ENCODE measurements at places on chromosomes 5 and 9. TPM values are rescaled to one million over a fixed set of nuclear protein-coding genes. Genes with fewer than 3 reads are reported as not detected.

Gene MXD3
- total RNA-seq, result 11.0 TPM

Gene PCDHB8
- total RNA-seq, result not detected

Gene DPYSL3
- total RNA-seq, result 45.2 TPM

Gene FAT2
- total RNA-seq, result under 0.01 TPM

Gene AKNA
- total RNA-seq, result 96.9 TPM

Gene OR1Q1
- total RNA-seq, result under 0.01 TPM

Gene TAF1L
- total RNA-seq, result under 0.01 TPM

Gene SPZ1
- not detected for total RNA-seq

Gene DOCK8
- total RNA-seq, result 73.2 TPM

Gene N4BP3
- total RNA-seq, result 5.1 TPM

Gene TIMD4
- not detected for total RNA-seq

Gene TRPM3
- under 0.01 TPM for total RNA-seq

Gene PIP5K1B
- 12.4 TPM for total RNA-seq

Gene SPOCK1
- total RNA-seq, result under 0.01 TPM

Gene SPINK7
- total RNA-seq, result not detected

Gene MOCS2
- total RNA-seq, result 6.2 TPM

Gene BAAT
- total RNA-seq, result not detected

Gene SWI5
- total RNA-seq, result 14.8 TPM

Gene RAB14
- total RNA-seq, result 17.8 TPM

Gene NCS1
- 0.27 TPM for total RNA-seq

Gene STOML2
- 153 TPM for total RNA-seq

Gene PDE6A
- total RNA-seq, result under 0.01 TPM

Gene PCDHB2
- 0.27 TPM for total RNA-seq

Gene ZDHHC11
- 5.9 TPM for total RNA-seq

Gene DBH
- total RNA-seq, result not detected

Gene BARHL1
- total RNA-seq, result not detected

Gene IL4
- total RNA-seq, result not detected

Gene FPGS
- total RNA-seq, result 212 TPM

Gene SLC31A1
- 5.4 TPM for total RNA-seq

Gene DMRT3
- under 0.01 TPM for total RNA-seq

Gene FYB1
- total RNA-seq, result 1.6 TPM

Gene GFI1B
- 72.4 TPM for total RNA-seq

Gene C1QTNF2
- total RNA-seq, result 0.27 TPM

Gene NPR3
- total RNA-seq, result 360 TPM

Gene PLPP6
- total RNA-seq, result 1.1 TPM
